Glomerular endothelial cell (primary cell): ENCODE measurements at places on chromosomes 7 and 10. TPM values are rescaled to one million over a fixed set of nuclear protein-coding genes. Genes with fewer than 3 reads are reported as not detected.
A peak's percentile ranks its signal among the peaks of the same experiment; 100 is the strongest.

GRCh38 chr7:127413962-127414361 is 21.5 kb upstream of the ZNF800 start:
- DNase-seq, result no peak

- DNase-seq, result no peak
These were observed 22.8 kb downstream of the FRMPD2 start for GRCh38 chr10:48251525-48252353.

DNA sequence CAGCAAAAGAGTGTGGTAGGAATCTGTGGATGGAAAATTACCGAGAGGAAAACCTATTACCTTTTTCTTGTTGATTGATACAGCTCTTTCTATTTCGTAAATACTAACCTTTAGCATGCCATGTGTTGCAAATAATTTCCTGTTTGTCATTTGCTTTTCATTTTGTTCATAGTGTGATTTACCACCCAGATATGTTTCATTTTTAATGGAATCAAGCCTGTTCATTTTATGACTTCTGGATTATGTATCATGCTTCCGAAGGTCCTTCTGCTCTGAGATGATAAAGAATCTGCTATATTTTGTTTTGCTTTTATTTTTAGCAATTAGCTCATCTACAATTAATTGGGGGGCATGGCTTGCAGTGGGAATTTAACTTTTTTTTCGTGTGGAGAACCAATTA is 46.5 kb downstream of the INPP5F start:
- no peak for DNase-seq

DNA sequence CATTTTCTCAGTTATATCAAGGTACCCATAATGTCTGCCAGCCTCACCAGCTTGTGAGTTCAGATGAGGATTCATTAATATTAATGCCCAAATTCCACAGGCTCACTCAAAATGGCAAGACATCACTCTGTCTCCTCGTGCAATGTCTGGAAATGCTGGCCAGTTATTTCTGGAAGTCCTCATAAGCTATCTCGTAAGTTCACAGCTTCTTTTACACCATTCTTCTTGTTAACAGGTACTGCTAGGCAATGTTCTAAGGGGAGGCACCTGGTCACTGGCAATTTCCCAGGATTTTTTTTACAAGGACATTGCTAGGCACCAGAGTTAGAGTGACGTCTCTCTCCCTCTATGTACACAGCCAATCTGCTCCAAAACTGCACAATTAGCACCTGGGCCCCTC is 80.2 kb upstream of the SEMA3C start:
- DNase-seq, result no peak

GRCh38 chr7:66896441-66896840 is 24.6 kb upstream of the TMEM248 start:
- DNase-seq, result no peak

DNA sequence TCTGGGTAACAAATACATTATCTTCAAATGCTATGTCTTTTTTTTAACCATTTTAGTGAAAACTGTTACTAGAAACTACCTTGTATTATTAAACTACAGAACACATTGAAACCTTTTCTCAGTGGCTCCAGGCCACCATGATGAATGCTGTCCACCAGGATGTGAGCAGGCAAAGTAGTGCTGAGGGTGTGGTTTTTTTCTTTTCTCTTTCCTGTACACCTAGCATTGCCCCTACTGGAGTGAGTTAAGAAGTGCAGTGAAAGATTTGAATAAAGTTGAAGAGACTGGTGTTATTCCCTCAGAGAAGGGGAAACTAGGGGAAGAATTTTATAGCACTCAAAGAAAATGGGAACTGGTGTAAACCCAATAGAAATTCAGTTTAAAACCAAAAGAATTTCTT is 120.0 kb upstream of the SAMD8 start:
- peak; percentile 4 for DNase-seq

DNA sequence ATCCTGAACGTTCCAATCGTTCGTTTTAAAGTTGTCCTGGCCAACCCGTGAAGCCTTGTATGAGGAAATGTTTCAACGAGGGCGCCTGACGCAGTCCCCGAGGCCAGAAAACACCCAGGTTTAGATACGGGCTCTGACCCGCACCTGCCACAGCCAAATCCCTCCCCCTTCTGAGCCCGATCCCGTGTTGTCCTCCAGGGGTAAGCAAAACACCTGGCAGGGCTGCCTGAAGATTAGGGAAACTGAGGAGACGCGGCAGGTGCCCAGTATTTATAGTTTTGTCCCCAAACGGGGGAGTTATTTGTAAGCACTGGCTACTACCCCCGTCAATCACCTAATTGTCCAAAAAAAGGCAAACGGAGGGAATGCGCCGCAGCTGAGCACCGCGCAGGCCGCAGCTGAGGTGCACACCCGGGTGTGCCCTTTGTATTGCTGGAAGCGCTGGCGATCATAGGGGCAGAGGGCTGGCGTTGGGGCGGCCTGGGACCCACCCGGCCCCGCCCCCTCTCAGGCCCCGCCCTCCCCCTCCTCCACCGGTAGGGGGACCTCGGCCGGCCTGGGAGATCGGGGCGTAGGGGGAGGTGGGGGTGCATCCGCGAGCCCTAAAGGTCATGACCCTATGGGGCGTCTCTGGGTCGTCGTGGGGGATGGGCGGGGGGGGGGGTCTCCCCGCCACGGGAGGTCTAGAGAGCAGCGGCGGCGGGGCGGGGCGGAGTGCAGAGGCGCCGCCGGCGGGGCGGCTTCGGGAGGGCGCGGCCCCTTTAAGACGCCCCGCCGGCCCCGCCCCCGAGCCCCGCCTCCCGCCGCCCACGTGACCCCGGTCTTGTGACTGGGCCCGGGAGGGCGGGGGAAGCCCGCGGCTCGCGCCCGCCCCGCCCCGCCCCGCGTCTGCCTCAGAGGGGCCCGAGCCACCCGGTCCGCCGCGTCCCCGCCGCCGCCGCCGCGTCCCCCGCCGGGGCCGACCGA is at the start of gene BRI3:
TSS of gene BRI3 (plus strand) at position 896 of the 966 bp plus-strand sequence. CDS start 110 bp downstream, outside the sequence.
- DNase-seq, result no peak

DNA sequence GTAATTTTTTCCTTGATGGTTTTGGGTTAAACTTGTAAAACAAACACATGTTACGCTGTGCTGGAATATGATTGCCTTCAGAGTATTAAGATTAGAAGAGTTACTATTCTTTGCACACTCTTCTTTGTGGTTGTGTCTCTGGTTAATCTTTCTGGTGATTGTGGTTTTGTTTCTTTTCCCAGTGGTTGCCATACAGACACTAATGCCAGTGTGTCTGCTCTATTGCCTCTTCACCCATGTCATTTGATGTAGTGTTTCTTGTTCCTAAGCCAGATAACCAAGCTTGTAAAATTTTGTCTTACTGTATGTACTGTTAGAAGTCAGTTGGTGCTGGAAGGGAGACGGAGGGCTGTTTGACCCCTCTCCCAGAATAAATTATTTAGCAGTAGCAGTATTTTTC is 124.8 kb downstream of the PHTF2 start:
- no peak for DNase-seq

DNA sequence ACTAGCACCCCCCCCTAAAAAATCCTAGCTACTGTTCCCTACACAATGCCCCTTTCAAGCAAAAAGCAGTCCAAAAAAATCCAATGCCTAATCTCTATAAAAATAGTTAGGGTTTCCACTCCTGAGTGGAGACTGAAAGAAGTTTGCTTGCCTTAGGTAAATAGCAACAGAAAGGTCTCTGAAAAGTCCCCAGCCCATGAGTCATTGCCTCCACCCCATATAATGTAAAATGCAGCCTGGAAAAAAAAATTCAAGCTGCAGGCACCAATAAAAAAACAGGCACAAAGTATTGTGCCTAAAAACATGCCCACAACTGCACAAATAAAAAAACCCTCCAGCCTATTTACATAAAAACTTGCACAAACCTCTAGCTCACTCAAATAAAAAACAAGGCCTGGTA is 47.5 kb downstream of the ZNF680 start:
- no peak for DNase-seq

DNA sequence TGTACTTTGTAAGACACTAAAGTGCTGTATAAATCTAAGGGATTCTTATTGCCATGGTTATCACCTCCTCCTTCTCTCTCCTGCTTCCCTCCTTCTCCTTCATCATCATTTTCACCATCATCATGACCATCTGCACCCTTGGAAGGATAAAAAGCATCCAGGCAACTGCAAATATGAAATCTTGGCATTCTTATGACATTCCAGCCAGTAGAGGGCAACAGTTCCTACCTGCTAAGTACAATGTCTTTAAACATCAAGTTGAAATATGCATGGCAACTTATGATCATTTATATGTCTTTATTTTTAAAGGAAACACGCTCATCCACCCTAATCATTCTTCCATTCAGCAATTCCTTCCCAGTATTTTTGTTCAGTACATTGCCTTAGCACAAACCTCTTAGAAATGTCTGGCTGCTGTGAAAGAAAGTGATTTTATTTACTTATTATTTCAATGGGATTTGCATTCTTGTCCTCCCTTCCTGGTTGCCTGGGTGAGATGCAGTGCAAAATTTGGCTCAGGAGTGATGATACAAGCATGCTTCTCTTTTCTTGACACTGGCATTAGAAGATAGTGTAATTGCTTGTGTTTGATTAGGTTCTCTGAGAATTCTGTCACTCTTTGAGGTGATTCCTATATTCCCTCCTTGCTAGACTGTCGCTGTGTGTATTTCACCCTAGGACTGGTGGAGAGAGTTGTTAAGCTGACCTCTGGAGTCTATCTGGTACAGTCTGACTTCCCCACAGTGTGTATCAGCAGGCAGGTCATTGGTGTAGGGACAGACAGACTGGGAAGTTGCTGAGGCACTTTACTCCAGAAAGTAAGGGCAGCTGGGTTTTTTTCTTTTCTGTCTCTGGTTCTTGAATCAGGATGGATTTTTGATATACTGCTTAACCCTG is 188.5 kb upstream of the BMPER start:
- DNase-seq, result peak; percentile 82

DNA sequence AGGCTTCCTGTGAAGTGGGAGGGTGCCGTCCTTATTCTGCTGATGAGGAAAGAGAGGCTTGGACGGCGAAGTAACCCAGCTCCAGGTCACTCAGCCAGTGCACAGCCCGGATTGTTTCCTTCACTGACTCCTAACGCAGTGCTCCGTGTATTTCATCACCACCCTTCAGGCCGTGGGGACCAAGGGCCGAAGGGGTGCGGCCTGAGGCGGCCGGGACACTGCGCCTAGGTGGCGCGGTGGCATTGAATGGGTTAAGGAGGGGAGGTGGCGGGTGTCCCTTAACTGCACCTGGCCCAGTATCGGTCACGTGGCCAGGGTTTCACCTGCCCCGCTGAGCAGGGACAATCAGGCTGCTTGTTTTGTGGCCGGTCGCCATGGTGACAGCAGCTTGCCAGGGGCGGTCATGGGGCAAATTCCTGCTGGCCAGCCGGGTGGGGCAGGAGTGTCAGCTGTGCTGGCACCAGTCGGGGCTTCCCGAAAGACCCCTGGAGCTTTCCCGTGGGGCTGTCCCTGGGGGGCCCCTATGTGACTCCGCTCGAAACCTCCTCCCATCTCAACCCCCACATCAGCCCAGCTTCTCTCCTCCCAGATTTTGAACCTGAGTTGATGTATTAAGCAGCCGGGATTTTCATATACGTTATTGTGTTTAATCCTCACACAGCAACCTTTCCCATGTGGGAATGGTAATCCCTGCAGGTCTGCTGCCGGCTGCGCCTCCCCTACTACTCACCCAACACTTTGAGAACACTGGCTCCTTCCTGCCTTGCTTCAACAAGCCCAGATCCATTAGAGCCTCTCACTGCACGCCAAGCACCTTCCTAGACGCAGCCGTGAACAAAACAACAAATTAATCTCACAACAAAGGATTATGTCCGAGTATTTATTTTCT is 4.4 kb upstream of the ABHD11 start:
- DNase-seq, result no peak

DNA sequence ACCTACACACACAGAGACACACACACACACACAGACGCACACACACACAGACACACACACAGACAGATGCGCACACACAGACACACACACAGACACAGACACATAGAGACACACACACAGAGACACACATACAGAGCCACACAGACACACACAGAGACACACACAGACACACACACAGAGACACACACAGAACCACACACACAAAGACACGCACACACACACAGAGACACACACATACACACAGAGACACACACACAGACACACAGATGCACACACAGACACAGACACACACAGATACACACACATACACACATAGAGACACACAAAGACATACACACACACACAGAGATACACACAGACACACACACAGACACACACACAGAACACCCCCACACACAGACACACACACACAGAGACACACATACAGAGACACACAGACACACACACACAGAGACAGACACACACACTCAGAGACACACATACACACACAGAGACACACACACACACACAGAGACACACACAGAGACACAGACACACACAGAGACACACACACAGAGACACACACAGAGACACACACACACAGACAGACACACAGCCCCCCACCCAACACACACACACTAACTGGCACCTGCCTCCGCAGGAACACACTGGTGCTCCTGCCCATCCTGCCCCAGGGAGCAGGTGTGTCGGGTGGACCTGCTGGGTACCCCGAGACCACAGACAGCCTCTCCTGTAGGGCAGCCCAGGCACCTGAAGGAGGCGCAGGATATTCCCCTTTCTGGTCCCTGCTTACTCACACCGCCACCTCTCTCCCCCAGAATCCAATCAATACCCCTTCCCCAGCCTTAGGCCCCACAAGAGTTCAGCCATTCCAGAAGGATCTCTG is 5.4 kb upstream of the FZD9 start:
- DNase-seq, result no peak

DNA sequence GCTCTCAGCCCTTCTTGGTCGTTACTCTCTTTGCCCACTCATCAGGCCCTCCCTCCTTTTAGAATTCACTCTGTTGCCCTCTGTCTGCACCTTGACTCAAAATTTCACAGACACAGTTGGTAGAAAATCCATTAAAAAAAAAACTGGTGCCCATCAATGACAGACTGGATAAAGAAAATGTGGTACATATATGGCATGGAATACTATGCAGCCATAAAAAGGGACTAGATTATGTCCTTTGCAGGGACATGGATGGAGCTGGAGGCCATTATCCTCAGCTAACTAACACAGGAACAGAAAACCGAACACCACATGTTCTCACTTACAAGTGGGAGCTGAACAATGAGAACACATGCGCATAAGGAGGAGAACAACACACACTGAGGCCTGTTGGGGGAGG is 115.7 kb downstream of the PARP12 start:
- no peak for DNase-seq

DNA sequence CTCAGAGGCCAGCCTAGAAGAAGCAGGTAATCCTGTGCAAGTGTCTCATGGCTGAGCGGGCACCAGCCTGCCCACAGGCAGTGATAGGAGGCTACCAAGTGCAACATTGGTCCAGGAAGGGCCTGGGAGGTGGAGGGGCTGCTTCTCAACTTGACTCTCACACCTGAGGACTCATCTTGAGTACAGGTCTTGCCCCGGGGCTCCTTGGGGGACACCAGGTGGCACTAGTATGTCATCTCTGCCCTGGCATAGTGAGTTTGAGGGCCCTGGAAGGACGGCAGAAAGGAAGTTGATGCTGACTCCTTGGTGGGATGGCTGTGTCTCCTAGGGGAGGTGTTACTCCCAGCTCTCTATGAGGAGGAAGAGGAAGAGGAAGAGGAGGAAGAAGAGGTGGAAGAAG is 2.3 kb downstream of the CCDC136 start:
- DNase-seq, result no peak

- no peak for DNase-seq
These were observed 559.2 kb downstream of the PTPRN2 start for GRCh38 chr7:158028290-158028941.

- no peak for DNase-seq
These were observed 17.5 kb downstream of the PRF1 start for GRCh38 chr10:70584909-70585544.

GRCh38 chr7:156113731-156114130 is 301.5 kb upstream of the SHH start:
- DNase-seq, result no peak

Gene GIMAP4
- 83.5 and 97.6 TPM in 2 replicates for total RNA-seq

Gene GFRA1
- 0.99 and 5.6 TPM in 2 replicates for total RNA-seq

Gene MPP7
- 0.34 and 0.35 TPM in 2 replicates for total RNA-seq

Gene ENTPD1
- 12.4 and 30.3 TPM in 2 replicates for total RNA-seq

Gene MKX
- total RNA-seq, result 0.19 TPM in 1 of 2 replicates, not detected in the other

Gene CPA2
- not detected in 2 replicates for total RNA-seq
